ENCODE measurements at places on chromosomes 7 and 10.

- no peak for DNase-seq
Observed at GRCh38 chr7:144487901-144488300, 84.4 kb upstream of the NOBOX start.

DNA sequence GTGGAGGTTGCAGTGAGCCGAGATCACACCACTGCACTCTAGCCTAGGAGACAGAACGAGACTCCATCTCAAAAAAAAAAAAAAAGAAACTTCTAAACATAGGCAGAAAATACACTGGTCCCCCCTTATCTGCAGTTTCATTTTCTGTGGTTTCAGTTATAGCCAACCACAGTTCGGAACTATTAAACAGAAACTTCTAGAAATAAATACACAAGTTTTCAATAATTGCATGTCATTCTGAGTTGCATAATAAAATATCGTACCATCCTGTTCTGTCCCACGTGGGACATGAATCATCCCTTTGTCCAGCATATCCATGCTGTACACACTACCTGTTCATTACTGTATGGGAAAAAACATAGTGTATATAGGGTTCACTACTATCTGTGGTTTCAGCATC lies 8.0 kb downstream of the XRCC2 start:
- DNase-seq: no peak

GRCh38 chr10:17445400-17445998 lies 8.9 kb downstream of the ST8SIA6 start:
- no peak for DNase-seq

- DNase-seq: no peak
Observed at GRCh38 chr7:33457039-33457438, 327.7 kb downstream of the BBS9 start.

GRCh38 chr7:30660331-30661255 lies 21.7 kb downstream of the CRHR2 start:
- DNase-seq: peak; percentile 88

GRCh38 chr10:112775892-112776674 lies 174.0 kb upstream of the TCF7L2 start:
- DNase-seq: peak; percentile 51

- DNase-seq: peak; percentile 64
Observed at GRCh38 chr10:95327367-95327766, 36.6 kb upstream of the PDLIM1 start.

DNA sequence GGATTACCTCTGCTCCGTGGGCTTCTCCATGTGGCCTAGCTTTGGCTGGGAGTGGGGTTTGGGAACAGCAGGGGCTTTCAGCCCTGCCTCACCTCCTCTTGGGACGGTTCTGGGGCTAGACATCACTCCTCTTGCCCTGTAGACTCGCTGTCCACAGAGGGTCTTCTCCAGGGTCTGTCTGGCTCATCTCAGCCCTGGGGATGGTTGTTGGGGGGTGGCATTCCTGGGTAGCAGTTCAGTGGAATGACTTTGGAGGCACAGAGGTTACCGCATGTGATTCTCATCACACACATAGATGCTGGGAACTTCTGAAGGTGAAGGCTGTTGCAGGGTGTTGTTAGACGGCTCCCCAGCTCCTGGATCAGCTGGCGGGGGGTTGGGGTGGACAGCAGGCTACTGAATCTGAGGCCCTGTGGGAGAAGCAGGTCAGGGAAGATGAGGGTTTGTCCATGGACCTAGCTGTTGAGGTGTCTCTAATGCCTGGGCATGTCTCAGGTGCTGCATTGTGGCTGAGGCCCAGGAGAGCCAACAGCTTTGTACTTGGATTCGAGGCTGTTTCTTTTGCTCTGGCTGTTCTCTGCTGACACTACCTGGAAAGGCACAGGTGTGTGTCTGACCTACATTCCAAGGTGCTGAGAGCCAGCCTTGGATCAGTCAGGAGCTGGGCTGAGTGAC lies 23.8 kb downstream of the RAMP3 start:
- DNase-seq: no peak

GRCh38 chr10:133415752-133416151 lies 8.7 kb downstream of the SPRN start:
- no peak for DNase-seq
